ENCODE measurements at places on chromosomes 3 and 15.

DNA sequence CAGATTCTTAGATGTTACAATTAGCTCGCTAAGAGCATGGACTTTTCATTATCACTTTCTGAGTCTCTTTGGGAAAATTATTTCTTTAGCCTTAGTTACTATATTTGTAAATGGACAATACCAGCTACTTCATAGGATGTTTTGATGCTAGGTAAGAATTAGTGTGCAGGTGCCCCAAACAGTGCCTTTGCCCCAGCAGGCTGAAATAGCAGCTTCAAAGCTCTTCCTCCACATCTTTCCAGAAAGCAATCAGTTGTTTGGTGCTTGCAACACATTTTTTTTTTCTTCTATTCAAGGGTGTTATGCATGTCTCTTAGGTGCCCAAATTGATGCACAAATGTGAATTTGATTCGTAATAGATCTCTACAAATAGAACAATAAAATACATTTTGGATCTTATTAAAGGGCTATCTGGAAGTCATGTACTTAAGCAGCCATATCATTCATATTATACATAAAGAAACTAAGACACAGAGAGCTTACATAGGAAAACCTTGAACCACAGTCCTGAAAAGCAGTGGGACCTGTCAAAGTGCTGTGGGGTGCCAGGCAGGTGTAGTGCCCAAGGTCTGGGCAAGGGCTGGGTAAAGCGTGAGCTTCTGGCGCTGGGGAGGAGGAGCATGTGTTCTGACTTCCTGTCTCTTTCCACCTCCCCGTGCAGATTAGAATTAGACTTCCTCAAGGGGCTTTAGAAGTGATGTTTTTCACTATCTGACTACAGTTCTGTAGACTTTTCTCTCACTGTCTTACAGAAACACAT is 62.9 kb downstream of the FNDC3B start:
- no peak for DNase-seq

DNA sequence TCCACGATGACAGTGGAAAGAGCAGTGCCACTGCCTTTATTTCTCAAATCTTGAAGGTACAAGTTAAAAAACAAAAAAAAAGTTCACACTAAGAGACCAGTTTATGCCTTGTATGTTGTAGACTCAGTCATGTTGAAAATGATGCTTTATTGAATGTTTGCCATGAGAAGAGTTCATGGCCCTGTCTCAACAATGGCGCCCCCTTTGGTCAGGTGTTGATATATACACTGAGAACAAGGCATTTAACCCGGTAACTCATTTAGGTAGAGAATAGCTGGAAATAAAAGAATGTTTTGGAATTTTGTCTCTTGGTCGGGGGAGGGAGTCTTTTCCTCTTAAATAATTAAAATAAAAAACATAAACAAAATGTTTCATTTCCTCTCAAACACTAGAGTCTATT is 145.6 kb upstream of the SLC2A2 start:
- DNase-seq = peak; percentile 23

GRCh38 chr15:20340931-20341661 is 200.5 kb downstream of the GOLGA6L6 start:
- DNase-seq = no peak

- DNase-seq = no peak
Observed at GRCh38 chr15:69691307-69692015, 238.8 kb downstream of the RPLP1 start.

- peak; percentile 79 for DNase-seq
Observed at GRCh38 chr3:39284457-39284881, 4.6 kb upstream of the CX3CR1 start.

DNA sequence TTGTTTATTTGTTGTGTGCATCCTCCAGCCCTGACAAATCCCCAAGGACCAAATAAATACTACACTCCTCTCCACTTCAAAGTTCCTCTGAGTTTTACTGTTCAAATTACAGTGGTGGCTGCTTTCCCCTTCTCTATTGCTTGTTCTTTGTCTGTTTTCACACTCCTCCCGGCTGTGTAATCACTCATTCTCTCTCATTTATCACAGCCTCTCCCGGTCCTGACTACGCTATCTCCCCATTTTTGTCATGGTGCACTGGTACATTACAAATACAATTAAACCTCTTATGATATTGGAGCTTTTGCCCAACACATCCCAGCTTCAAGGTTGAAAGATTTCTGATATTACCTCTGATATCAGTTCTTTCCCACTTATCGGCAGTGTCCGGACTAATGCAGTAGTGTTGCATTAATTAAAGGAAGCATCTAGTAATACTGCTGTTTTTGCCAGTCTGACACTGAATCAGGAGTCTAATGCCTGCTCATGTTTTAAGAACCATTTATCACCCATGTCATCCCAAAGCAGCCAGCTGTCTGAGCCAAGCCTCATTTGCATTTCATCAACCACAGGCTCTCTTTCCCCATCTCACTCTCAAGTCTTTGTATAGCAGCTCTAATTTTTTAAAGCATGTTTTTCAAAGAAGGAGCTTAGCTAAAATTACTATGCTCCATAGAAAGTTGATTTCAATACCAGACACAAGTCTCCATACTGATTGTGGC is 740.5 kb downstream of the ROBO2 start:
- no peak for DNase-seq

- DNase-seq = no peak
Observed at GRCh38 chr3:197466586-197467399, 89.0 kb downstream of the BDH1 start.

DNA sequence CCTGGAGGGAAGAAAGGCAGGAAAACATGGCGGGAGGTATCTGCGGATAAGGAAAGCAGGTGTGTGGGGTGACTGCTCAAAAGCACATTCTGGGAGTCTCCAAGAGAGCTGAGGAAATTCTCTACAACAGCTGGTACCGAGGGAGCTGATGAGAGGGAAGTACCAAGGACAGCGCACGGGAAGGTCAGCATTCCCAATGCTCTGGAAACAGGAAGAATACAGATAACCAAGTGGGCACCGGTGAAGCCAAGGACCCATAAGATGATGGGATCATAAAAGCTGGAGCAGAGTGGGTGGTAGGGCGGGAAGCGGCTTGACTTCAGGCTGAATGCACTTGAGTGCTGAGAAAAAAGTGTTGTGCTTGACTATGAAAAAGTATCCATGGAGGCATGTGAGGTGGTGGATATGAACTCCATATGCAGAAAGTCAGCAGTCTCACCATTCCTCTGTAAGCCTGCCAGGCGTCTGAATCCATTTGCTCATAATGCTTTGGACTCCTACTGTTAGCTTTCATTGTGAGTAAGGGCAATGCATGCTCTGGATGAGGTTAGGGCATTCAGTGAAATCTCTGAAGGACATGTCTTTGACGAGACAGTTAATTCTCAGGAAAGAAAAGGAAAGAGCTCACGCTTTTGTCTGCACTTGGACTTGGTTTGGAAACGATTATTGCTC is 215.5 kb downstream of the NR1D2 start:
- DNase-seq = no peak

- DNase-seq = no peak
Observed at GRCh38 chr15:72992841-72993252, 59.4 kb upstream of the NEO1 start.

DNA sequence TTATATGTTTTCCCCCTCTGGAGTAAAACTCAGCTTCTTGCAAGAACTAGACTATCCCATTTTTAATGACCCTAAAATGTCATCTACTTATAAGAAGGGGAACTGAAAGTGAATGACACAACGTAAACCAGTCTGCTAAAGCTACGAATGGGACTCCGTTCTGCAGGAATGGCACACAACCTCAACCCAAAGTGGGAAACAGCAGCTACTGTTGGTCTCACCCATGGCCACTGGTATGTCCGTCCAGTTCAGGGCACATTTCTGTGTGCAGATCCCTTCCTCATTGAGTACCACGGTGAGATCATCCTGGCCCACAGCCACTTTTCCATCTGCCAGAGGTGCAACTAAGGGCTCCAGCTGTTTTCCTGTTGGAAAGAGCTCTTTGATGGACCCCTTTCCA is 23.8 kb downstream of the VPS39 start:
- no peak for DNase-seq

DNA sequence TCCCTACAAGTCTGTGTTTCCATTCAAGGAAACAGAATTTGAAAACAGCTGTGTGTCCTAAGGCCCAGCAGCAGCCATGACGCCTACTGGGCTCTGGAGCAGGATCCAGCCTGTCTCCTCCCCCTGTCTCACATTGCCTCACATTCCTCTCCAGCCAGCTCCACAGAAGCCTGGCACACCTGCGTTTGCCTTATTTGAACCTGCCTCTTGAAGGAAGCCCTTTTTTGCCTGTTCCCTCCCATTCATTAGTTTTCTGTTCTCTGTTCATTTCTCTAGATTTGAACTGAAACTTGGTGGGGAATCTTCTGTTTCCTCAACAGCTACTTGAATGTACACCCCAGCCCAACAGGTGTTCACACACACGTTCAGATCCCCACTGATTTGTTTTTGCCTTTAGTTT is 890.5 kb downstream of the TUSC7 start:
- no peak for DNase-seq

- no peak for DNase-seq
Observed at GRCh38 chr3:181713280-181713647, 1.5 kb downstream of the SOX2 start.

DNA sequence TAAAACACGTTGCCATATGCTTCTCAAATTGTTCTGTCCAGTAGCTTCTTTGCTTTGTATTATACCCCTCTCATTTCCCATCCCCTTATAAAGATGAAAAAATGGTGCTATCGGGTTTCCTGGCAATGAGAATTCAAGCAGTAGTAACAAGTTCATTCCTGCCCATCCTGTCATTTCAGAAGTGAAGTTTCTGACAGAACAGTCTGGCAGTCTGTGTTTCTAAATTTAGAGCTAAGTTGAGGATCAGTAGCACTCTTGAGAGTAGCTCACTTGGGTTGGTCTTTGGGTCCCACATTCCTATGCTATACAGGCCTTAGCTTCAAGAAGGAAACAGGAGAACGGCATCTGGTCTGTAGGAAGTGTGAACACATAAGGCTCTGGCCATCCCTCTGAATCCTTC is 134.6 kb downstream of the GHSR start:
- no peak for DNase-seq

GRCh38 chr3:187848401-187848800 is 103.1 kb upstream of the BCL6 start:
- no peak for DNase-seq

GRCh38 chr15:20355256-20355868 is 186.2 kb downstream of the GOLGA6L6 start:
- DNase-seq = no peak

- DNase-seq = no peak
Observed at GRCh38 chr3:42165211-42165610, 74.1 kb downstream of the TRAK1 start.

DNA sequence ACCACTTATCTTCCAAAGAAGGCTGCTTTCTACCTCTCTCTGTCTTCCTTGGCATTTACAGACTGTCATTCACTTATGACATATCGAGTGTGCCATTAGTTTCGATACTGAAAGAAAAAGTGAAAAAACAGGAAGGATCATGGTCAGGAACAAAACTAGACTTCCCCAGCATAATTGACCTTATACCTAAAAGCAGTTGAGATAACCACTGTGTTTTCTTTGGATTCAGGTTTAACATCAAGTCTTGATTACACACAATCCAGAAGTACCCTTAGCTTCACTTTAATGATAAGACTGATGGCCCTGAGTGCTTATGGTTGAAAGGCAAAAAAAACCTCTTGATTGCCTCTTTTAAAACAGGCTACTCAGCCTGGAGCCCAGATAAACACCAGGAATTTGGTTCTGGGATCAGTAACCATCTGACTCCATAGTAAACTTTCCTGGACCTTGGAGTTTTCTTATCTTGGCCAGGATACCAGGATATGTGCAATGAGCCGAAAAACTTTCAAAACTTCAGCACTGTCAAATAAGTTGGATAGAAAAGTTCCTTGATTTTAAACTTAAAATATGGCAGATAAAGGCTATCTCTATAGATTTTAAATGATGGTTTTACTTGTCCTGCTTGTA is 5.0 kb upstream of the UACA start:
- peak; percentile 74 for DNase-seq

DNA sequence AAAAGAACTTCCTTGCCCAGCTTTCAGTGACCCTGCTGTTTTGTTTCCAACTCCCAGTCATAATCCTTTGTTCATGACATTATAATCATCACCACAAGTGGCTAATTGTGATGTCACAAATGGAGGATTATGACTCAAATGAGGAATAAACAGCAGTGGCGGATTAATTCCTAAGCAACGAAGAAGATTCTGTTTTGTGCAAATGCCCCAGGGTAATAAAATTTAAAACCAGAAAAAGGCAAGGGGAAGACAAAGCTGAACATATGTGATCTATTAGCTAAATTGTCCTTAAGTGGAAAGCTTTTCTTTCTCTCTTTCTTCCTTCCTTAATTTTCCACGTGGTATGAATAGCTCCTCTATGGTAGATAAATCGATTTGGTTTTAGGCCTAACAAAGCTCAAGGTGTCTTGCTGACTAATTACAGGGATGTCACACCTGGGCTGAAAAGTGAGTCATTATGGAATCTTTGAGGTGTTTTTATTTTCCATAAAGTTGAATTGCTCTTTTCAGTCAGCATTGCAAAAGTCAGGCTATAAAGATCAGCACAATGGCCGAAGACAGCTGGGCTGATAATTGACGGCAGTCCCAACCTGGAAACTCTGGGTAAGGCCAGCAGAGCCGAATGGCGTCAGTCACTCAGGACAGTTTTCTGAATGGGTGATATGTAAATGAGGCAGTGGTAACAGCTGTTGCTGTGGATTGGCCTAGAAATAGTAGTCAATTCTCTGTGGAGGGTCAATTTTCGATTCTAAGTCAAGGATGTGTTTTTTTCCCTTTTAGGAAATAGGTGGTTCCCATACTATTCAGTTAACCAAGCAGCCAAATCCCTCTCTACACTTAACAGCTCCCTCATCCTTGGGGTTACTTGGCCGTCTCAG is 121.5 kb downstream of the PTPRG start:
- no peak for DNase-seq

GRCh38 chr3:88618021-88618645 is 468.4 kb downstream of the C3orf38 start:
- DNase-seq = no peak
